ENCODE measurements at places on chromosomes 2 and 18.

DNA sequence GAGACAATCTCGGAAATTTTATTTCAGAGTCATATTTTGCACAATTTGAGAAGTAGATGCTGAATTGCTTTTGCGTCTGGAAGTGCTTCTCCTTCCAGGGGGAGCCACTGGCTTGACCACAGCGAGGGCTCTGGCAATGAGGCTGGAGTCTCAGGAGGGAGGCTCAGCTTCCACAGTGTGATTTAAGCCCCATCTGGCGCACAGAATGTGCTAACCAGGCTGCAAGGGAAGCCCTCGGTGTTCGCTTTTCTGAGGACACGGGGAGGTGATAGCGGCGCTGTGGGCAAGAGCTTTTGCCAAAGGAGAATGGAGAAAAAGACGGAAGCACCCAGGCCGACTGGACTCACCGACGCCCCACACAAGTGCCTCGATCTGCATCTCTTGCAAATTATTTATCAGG, 52.4 kb downstream of the ADI1 start:
- no peak for DNase-seq

- DNase-seq, result no peak
Measured at GRCh38 chr2:42336361-42336965, 24.6 kb downstream of the COX7A2L start.

DNA sequence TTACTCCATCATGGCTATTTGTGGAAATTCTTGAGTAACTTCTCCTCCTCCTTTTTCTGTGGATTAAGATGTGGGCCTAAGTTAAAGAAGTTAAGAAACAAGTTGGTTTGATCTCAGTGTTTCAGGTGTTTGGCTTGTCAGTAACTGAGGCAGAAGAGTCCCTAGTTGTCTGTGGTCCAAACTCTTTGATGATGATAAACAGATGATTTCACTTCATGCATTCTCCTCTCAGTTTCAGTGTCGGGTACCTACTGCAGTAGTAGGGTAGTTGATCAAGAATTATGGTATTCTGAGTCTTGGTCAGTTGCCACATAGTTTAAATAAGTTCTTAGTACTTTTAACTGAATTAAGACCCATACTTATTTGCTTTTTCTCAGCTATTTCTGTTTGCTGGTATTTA, 85.6 kb downstream of the NCOA1 start:
- no peak for DNase-seq

DNA sequence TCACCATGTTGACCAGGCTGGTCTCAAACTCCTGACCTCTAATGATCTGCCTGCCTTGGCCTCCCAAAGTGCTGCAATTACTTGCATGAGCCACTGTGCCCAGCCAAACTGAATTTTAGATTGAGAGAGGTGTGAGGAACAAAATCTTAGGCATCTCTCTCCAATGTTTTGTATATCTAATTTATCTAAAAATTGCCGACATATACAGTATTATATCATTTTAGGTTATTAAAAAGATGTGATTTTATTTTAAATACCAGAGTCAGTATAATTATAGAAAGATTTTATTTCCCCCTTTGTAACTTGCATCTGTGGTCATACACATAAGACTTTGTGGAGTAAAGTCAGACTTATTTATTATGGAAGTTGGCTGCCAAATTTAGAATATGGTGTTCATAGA, 10.1 kb downstream of the PMS1 start:
- DNase-seq, result no peak

DNA sequence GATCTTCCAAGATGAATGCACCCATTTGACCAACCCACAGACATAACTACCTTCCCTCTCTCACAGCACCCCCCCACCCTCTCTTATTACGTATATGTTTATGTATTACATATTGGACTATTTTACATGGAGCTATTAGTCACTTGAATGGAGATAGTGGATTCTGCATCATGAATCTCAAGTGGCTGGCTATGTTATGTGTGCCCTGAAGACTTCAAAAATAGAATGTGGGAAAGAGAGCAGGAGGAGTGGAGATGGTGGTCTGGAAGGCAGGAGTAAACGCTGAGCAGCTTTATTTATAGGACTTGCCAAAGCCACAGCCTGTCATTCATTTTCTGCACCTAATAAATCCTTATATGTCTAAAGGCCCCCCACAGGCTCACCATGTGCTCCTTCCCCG, 4.9 kb downstream of the ANTXR1 start:
- DNase-seq, result no peak

GRCh38 chr2:127174136-127174535, 46.0 kb downstream of the CYP27C1 start:
- no peak for DNase-seq

- DNase-seq, result no peak
Measured at GRCh38 chr2:8115966-8116365, 565.9 kb upstream of the ID2 start.

- DNase-seq, result no peak
Measured at GRCh38 chr2:26904839-26905238, 56.9 kb downstream of the DPYSL5 start.

DNA sequence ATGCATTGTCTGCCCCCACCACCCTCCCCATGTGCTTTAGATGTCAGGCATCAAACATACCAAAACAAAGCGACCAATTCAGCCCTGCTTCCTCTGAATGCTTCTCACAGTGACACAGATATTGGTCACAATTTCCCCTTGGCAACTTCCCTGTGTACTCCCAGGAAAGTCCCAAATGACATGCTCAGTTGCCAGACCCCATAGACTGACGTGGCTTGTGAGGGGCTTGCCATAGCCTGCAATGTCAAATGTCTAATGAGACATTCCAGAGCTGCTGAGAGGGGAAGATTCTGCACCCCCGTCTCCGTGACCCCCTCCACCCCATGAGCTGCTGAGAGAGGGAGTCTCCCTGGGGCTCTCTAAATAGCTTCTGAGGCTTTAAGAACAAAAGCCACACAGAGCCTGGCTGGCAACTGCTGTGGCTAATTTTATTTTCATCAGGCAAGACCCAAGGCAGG, 47.3 kb downstream of the RFTN2 start:
- no peak for DNase-seq

DNA sequence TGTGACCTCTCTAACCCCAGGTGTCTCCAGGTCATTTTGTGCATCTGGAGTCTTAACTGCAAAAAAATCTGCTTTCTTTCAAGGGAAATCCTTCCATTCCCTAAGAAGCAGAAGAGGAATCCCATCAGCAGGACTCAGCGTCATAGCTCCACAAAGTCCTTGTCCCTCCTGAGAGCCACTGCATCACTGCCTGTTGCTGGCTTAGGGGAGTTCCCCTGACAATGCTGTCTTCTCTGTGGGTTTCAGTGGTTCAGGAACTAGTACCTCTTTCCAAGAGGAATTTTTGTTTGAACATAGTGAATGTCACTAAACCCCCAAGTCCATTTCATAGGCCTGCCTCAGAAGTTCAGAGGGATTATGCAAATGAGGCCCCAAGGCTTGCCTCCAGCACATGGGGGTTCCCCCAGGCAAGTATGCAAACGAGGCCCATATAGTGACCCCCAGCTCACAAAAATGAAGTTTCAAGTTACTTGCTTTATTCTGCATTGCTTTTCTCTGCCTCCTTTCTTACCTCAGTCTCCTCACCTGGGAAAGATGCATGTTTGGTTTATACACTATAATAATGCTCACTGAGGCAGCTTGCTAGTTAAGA, 513.9 kb upstream of the MEX3C start:
- DNase-seq, result no peak

- no peak for DNase-seq
Measured at GRCh38 chr2:218927422-218927821, 32.0 kb upstream of the CDK5R2 start.

- peak; percentile 88 for DNase-seq
Measured at GRCh38 chr2:231612456-231613330, 20.0 kb downstream of the TEX44 start.

DNA sequence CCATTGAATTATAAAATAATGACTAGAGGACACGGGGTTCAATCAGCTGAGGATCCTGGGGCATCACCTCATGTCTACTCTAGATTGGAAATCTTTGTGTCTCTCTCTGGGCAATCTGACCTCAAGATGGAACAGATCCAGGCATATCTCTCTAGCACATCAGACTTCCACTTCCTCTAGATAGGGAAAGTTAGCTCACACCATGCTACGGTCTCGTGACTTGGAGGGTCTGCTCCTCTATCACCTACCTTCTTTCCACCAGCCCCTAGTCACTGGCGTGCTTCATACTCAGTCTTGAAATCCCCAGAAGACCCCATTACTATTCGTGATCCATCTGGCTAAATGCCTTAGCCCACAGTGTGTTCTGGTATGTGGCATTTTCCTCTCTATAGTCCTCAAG, 148.8 kb downstream of the ANKRD44 start:
- no peak for DNase-seq

GRCh38 chr18:25121442-25121841, 230.5 kb downstream of the ZNF521 start:
- DNase-seq, result no peak

DNA sequence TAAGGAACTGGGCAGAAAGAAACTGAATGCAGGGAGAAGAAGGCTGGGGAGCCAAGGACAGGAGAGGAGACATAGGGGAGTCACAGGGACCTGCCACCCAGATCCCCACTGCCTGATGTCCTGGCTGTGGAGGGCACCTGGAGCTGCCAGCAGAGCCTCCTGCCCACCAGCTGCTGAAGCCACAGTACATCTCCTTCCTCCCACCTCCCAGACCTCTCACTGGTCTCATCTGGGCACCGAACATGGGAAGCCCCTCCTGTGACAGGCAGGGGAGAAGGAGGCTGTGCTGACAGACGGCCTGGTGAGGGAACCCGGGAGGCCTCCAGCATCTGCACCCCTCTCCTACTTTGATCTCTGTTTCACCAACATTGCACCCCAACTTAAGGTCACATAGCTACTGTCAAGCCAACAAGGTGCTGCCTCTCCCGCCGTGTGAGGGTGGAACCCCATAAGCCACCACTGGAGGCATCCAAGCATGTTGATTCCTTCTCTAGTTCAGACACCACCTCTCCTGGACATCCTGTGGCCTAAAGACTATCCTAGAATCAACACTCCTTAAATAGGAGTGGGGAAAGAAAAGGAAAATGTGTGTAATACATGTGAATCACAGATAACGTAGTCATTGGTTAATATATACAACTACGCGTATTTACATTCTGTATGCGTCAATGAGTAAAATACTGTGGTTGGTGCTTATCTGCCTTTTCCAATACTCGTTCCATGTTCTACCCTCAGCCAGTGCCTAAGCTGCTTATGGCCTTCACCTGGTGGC, 3.5 kb upstream of the RNPEPL1 start:
- no peak for DNase-seq

GRCh38 chr2:100894796-100895156, 74.8 kb downstream of the NPAS2 start:
- DNase-seq, result no peak

DNA sequence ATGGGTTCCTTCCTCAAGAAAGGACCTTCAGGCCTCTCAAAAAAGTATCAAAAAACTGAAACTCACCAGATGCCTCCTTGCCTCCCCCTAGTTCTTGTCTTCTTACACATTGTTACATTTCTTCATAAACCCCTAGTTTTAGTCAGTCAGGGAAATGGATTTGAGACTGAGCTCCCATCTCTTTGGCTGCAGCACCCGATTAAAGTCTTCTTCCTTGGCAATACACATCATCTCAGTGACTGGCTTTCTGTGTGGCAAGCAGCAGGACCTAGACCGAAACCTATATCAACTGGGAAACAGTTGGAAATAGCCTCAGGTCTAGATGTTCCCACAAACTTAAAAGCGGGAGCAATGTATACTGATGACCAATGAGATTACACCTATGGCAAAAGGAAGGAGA, 512.2 kb upstream of the PKDCC start:
- no peak for DNase-seq

- DNase-seq, result no peak
Measured at GRCh38 chr2:127535918-127536317, 435 bp downstream of the MYO7B start.

DNA sequence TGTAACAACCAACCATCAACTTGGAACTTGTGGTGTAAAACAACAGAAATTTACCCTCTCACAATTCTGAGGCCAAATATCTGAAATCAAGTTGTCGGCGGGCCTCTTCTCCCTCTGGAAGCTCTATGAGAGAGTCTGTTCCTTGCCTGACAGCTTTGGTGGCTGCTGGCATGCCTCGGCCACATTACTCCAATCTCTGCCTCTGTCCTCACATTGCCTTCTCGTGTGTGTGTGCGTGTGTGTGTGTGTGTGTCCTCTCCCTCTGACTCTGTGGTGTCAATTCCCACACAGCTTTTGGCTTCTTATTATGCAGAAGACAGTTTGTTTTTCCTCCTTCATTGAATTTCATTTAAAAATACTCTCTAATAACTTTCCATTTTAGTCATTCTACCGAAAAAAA, 50.4 kb downstream of the ZDBF2 start:
- DNase-seq, result no peak

DNA sequence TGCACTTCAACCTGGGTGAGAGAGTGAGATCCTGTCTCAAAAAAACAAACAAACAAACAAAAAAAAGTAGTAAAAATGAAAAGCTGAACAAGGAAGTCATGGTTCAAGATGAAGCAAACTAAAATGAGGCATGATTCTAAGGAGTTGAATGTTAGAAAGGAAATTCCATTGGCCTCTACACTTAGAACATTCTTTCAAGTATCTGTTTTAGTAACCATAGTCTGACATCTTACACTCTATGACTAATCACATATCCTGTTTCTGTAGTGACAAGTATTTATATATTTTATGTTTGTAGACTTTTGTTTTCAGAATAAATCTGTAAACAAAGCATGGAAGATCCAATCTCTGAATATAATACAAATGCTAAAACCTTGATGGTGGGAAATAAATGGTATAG, 164.1 kb downstream of the KIAA1328 start:
- DNase-seq, result no peak

DNA sequence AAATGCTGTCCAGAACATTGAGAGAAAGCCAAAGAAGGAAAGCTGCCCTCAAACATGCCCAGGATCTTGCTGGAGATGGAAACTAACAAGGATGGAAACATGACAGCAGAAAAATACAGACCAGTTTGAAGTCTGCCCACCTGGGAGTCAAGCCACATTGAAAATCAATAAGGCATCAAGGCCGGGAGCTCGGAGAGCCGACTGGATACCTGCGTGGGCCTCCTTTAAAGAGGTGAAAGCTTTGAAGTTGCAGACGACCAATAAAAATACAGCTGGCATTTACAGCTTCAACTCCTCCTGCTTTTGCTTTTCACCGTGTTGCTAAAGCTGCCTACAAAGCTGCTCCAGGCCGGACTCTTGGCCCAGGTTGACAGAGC, 279.7 kb downstream of the SRBD1 start:
- no peak for DNase-seq

GRCh38 chr2:37619230-37619958, 52.0 kb downstream of the CDC42EP3 start:
- no peak for DNase-seq

DNA sequence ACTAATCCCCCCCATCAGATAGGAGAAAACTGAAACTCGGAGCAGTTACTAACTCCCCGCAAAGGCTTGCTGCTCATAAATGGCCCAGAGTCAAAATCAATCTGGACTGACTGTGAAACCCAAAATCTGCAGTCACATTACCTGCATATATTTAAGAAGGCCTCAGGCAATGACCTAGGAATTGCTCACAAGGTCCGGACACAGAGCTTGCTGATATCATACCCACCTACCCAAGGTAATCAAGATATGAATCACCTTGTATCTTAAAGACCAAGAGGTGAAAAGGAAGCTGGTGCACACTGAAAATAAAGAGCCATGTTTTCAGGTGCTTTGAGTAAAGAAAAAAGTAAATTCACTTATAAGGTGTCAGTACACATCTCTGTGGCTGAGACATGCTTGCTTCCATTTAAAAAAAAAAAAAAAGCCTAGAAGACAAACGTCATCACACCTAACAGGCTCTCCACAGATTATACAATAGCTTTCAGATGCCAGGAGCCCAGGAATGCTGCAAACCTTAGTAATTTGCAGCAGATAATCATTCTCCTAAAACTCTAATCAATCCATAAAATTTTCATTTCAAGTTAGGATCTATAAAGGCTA, 195.4 kb downstream of the ZEB2 start:
- DNase-seq, result no peak

All from glutamatergic neuron (in vitro differentiated cells).